ENCODE measurements at places on chromosomes 3 and 15.
A peak's percentile ranks its signal among the peaks of the same experiment; 100 is the strongest.

GRCh38 chr15:80594091-80594889, 100.8 kb upstream of the ABHD17C start:
- DNase-seq = no peak

GRCh38 chr3:183298701-183299153, 45.7 kb downstream of the B3GNT5 start:
- DNase-seq = peak; percentile 84

- peak; percentile 66 for DNase-seq
Measured at GRCh38 chr3:127770671-127771355, 51.5 kb downstream of the MGLL start.

DNA sequence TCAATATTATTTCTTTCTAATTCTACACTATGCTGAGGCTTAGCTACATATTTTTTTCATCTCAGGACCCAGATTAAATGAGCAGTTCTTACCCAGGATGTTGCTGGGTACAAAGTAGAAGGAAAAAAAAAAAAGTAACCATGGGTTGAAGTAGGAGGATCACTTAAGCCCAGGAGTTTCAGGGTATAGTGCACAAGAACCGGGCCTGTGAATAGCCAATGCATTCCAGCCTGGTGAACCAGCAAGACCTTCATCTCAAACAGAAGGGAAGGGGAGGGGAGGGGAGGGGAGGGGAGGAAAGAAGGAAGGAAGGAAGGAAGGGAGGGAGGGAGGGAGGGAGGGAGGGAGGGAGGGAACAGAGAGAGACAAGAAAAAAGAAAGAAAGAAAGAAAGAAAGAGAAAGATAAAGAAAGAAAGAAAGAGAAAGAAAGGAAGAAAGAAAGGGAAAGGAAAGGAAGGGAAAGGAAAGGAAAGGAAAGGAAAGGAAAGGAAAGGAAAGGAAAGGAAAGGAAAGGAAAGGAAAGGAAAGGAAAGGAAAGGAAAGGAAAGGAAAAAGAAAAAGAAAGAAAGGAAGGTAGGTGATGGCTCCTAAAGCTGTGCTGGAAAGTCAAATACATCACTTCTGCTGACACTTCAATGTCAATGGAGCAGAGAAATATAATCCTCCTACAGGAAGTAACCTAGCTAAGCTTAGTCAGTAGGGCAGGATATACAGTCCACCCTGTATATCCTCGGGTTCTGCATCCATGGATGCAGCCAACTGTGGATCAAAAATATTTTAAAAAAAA, 206.8 kb upstream of the TGFBR2 start:
- DNase-seq = no peak
